ENCODE measurements at places on chromosomes 6 and 20.

GRCh38 chr6:39059496-39060310 is 11.1 kb downstream of the GLP1R start:
- no peak for DNase-seq

- DNase-seq: no peak
Measured at GRCh38 chr6:54194067-54194466, 82.8 kb downstream of the MLIP start.

- DNase-seq: no peak
Measured at GRCh38 chr6:139625998-139626975, 251.8 kb upstream of the CITED2 start.

GRCh38 chr6:25056130-25056529 is 120.4 kb upstream of the RIPOR2 start:
- no peak for DNase-seq

DNA sequence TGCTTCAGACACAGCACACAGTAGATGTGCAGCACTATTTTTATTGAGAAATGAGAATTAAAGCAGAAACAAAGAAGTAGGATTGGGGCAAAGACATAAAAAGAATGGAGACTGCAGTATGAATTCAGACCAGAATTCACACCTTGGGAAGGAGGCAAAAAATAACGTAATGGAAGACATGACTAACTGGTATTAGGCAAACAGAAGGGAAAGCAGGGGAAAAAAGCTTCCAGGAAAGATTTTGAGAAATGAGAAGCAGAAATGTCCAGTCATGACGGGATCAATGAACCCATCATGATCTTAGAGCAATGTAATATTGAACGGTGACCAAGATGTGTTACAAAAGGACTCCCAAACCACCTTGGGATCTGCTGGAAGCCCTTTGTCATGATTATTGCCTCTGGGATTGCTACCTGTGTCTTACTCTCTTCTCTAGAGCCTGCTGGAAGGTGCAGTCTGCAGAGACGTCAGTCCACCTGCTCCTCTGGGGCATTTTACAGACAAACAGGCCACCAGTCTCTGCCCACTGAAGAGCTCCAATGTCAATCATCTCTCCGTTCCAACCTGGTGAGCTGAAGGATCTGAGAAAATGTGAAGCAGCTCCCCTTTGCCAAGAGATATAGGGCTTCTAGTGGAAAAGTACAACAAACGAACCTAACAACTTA is 8.7 kb downstream of the NUDT3 start:
- DNase-seq: no peak

DNA sequence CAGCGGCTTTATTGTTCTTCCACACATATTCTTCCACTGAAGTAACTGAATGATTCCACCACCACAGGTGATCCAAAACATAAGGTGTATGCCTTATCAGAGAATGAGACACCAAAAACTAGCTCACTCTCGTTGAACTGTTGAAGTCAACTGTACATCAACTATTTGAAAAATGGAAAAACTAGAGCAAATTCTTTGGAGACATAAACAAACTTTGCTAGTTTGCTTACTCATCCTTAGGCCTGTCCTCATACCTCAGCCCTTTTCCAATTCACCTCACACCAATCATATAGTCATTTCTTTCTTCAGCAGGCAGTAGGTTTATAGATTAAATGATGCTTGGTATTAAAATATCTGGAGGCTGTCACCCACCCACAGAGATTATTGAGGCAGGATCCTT is 77.1 kb upstream of the RNF217 start:
- DNase-seq: no peak
